Stimulated activated CD4-positive, alpha-beta T cell treated with anti-CD3 and anti-CD28 coated beads, Interleukin-4, amount 100 ng/mL, for 4 hours (primary cell): ENCODE measurements at places on chromosomes 13 and 19.

GRCh38 chr13:81031996-81032395, 691.1 kb upstream of the SPRY2 start:
- DNase-seq: no peak

DNA sequence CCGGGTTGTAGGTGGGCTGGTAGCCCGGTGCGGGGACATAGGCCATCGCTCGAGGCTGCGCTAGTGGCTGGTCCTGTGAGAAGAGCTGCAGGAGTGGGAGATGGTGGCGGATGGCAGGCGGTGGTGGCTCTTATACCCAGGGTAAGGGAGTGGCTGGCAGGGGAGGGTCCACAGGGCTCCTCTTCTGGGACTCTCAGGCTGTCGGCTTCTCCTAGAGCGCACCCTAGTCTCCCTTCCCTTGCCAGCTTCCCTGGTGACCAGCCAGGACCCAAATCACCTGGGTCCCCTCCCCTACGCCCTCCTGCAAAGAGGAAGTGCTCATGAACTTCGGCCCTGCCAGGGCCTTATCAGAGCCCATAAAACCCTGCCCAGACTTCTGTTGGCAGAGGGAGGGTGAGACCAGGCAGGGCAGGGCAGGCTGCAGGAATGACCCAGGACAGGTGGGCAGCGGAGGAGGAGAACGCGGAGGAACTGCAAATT, at the start of gene LGALS4:
LGALS4 (minus strand) TSS at position 105 of the 480 bp plus-strand sequence; CDS start at position 46, 59 bp downstream.
- no peak for DNase-seq

- DNase-seq: no peak
Measured at GRCh38 chr13:63041640-63042414, 1626.2 kb upstream of the PCDH20 start.

DNA sequence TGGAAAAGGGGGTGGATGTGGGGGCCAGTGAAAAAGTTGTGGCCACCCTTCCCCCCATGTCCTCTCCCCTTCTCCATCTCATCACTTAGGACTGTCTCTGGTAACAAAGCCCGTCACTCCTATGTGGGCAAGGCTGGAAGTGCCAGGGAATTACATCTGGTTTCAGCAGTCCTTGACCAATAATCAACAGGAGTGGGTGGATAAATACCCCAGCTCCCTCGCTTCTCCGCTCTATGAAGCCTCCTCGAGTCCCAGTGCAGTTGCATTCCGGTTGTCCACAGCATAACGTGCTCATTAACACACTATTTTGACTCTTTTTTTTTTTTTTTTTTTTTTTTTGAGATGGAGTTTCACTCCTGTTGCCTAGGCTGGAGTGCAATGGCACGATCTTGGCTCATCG, 31.5 kb downstream of the MYO1F start:
- DNase-seq: no peak

GRCh38 chr13:21478881-21479808, 20.0 kb upstream of the ZDHHC20 start:
- DNase-seq: no peak

DNA sequence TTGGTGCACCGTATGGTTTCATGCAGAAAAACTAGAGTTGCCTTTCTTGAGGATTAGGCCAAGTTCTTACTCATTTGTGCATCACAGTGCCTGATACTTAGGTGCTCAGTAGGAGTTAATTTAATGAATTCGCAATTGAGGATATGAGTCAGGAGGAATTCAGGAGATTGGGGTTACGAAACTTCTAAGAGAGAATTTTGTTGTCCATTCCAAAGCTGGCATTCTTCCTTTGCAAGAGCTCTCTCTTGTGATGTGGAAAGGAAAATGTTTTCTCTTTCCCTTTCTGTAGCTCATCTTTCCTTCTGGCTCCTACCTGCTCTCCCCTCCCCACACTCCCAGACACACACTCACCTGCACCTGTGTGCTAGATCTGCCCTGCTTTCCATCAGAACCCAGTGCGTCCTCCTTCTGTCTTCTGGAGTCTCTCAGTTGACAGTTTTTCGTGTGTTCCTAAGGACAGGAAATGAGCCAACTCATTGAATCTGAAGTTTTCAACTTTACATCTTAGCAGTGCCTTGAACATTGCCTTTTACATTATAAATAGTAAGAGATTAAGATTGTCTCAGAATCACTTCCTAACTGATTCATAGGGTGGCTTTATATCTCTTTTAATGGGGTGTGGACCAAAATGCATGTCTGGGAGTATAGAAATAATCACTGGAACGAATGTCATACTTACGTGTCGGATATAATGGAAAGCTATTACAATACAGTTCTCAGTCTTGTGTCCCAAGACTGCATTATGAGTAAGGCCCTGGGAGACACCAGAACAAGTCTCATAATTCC, 19.7 kb upstream of the ERCC5 start:
- DNase-seq: no peak

- no peak for DNase-seq
Measured at GRCh38 chr19:56088497-56089215, 32.4 kb downstream of the ZNF787 start.
